ENCODE measurements at places on chromosomes 3 and 15.

DNA sequence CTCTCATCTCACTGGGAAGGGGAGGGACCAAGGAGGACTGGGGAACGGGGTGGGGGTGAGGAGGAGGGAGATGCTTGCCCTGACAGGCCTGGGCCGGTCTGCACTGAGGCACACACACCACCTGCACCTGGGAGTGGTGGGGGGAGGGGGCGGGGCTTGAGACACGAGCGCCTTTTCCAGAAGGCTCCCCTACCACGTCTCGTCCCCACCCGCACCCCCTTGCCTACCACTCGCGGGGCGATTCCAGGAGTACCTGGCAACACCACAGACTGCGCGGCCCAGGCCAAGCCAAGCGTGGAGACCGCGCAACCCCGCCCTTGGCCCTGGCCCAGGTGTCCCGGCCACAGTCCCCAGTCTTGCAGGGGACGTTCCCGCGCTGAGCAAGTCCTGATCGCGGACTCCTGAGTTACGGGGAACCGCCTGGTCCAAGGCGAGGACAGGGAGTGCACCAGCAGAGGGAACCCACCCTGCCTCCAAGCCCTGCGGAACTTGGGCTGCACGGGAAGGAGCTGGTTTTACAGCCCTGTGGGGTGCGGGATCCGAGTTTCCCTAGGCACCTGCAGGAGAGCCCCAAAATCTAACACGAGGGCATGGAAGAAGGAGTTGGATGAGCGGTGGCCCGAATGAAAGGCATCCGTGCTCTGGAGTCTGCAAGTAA lies 68.1 kb upstream of the SH3GL3 start:
- DNase-seq, result no peak

- no peak for DNase-seq
Measured at GRCh38 chr3:69747511-69748258, 8.4 kb downstream of the MITF start.

DNA sequence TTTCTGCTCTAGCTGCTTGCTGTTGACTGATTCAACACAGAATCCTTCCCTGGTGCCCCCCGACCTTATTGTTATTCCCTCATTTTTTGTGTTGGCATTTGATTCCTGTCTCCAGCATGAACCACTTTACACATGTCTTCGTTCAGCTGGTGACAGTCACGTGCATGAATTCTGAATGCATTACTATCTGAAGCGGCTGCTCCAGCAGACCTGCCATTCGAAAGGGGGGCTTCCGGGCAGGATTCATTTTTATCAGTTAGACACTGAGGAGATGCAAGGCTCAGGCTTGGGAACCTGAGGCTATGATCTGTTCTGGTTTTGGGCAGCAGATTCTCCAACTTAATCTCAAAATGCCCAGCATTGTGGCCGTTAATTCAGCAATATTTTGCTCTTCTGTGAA lies 336.2 kb downstream of the EPHB1 start:
- DNase-seq, result no peak

- DNase-seq, result no peak
Measured at GRCh38 chr3:187069857-187070516, 69.3 kb downstream of the RPL39L start.

GRCh38 chr3:10602769-10603768 lies 97.7 kb upstream of the ATP2B2 start:
- no peak for DNase-seq

GRCh38 chr3:30097022-30097650 lies 509.3 kb upstream of the TGFBR2 start:
- DNase-seq, result no peak

DNA sequence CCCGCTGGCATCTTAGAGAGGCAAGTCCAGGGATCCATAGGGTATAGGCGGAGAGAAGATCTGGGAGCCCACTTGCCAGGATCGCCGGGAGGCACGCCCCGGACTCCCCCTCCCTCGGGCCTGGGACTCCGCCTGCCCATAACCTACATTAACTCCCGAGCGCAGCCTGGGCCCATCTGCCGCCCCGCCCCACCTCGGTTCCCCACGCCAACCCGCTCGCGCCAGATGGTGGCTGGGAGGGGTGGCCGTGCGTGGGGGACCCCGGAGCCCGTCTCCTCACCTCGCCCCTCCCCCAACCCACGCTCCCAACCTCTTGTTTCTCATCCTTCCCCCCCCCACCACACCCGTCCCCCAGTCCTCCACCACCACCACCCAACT lies 1.7 kb upstream of the DLL4 start:
- peak; percentile 21 for DNase-seq
